Activated naive CD4-positive, alpha-beta T cell treated with anti-CD3 and anti-CD28 coated beads, Interleukin-2, amount 10 ng/mL, durations not matched to agents 5 hours and 36 hours (primary cell): ENCODE measurements at places on chromosomes 11 and 22. TPM values are rescaled to one million over a fixed set of nuclear protein-coding genes. Genes with fewer than 3 reads are reported as not detected.

C11orf21 gene
- total RNA-seq, result 71.7 TPM

PAMR1 gene
- not detected for total RNA-seq

RHOD gene
- not detected for total RNA-seq

SHANK3 gene
- not detected for total RNA-seq
